Esophagus mucosa (tissue), 1 donor: ENCODE measurements at places on chromosomes 11 and 22. TPM values are rescaled to one million over a fixed set of nuclear protein-coding genes. Genes with fewer than 3 reads are reported as not detected.

Gene PIK3IP1
- 5.8 TPM for total RNA-seq

GRCh38 chr22:23159291-23159630 lies 14.0 kb downstream of the RAB36 start:
- ATAC-seq: no peak

DNA sequence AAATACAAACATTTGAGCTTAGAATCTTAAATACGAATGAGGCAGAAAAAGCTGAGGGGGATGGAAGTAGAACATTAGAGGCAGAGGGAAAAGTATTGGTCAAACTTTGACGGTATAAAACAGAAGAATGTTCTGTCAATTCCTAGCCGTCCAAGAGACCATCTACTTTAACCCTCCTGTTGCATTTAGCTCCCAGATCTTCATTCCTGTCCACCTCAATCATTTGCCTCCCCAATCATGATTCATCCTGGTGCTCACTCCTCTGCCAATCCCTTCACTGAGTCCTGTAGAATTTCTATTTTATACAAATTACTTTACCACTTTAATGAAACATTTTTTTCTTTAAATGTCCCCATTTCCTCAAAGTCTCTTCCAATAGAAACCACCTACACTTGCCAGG lies 28.2 kb downstream of the C2CD3 start:
- no peak for ATAC-seq

- no peak for ATAC-seq
Measured at GRCh38 chr22:49350441-49351121, 477.1 kb downstream of the BRD1 start.

GRCh38 chr11:35629914-35630313 lies 11.7 kb downstream of the FJX1 start:
- peak; percentile 77 for ATAC-seq

DNA sequence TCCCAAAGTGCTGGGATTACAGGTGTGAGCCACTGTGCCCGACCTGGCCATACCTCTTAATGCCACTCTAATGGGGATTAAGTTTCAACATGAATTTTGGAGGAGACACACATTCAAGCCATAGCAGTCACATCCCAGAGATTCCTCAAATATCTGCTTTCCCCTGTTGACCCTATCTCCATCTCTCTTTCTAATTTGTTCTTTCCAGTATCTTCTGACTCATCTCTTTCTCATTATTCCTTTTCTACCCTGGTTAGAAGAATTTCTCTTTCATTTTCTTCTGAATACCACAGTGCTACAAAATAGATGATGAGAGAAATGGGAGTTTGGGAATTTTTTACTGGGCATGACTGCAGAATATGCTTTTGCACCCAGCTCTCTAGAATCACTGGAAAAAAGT lies 5.1 kb downstream of the OR10V1 start:
- no peak for ATAC-seq
